ENCODE measurements at places on chromosomes 12 and 14. TPM values are rescaled to one million over a fixed set of nuclear protein-coding genes. Genes with fewer than 3 reads are reported as not detected.

DNA sequence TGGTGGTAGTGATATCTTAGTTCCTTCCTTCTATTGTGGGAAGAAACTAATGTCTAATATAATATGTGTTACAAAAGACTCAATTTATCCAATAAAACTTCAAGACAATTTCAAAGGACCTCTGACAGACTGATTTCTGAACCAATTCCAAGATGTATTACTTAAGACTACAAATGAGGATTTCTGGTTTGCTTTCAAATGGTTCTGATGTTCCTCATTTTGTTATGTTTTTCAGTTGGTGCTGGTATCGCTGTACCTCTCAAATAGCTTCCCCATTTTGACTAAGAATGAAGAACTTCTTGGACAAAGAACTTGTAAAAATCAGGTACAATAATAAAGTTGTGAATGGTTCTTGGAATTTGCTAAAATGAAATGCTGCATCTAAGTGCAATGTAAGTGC lies 19.4 kb upstream of the MBIP start:
- DNase-seq = no peak

GPX2 gene
- polyA plus RNA-seq = 2.4 TPM

ADAM20 gene
- 0.16 TPM for polyA plus RNA-seq

DENR gene
- 76.4 TPM for polyA plus RNA-seq

DNA sequence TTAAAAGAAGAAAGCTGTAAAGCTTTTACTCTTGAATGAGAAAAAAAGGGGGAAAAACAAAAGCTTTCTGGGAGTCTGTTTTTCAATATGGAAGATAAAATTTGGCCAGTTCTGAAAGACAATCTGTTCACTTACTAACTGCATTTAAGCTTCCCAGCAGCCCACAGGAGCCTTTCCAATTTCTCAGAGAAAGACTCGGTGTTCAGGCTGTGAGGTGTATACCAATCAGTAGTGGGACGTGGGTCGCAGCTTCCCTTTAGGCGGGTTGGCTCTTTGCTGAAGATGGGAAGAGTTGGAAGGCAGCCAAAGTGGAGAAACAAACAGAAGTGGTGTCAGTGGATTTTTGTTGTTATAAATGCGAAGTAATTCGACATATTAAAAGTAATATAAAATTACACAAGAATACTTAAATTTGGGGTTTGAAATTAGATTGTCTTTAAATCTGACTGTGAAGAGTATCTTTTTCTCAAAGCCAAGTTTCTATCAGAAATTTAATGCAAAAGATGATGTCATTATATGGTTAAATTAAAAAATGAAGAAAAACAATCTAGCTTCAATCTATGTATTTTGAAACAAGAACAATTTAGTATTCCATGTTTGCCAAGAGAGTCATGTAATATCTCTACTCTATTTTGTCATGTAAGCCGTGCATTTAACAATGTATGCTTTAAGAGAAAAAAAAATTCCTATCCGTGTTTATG lies 590.2 kb upstream of the ATXN7L3B start:
- DNase-seq = no peak

GRCh38 chr12:1706632-1706980 lies 15.7 kb downstream of the ADIPOR2 start:
- DNase-seq = no peak

- no peak for DNase-seq
Measured at GRCh38 chr12:15839041-15839440, 43.1 kb upstream of the STRAP start.

SSPN gene
- polyA plus RNA-seq = 36.0 TPM

GRCh38 chr12:4649358-4649661 lies 396 bp downstream of the NDUFA9 start:
- no peak for DNase-seq

- no peak for DNase-seq
Measured at GRCh38 chr14:75628816-75629215, 31.9 kb downstream of the ERG28 start.

DNA sequence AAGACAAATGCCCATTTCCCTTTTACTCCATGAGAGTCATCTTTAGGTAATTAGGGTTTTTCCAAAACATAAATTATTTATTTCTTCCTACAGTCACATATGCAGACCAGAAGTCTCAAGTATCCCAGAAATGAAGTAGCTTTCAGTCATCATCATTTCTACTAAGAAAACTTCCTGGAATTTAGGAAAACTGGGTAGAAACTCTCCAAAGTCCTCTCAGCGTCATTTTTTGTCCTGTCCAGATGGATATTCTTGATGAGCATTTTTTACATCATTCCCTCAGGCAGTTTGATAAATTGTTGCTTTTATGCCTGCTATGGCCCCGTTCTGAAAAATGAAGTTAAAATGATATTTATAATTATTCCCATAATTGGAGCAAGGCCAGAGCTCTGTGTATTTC lies 93.9 kb upstream of the DCN start:
- no peak for DNase-seq

- DNase-seq = no peak
Measured at GRCh38 chr14:31068235-31068634, 42.1 kb upstream of the STRN3 start.

- no peak for DNase-seq
Measured at GRCh38 chr14:99734406-99735051, 50.4 kb downstream of the CYP46A1 start.
